CD4-positive, alpha-beta T cell treated with Interleukin-15 for 1 hour (primary cell): ENCODE measurements at places on chromosomes 16 and 17.

DNA sequence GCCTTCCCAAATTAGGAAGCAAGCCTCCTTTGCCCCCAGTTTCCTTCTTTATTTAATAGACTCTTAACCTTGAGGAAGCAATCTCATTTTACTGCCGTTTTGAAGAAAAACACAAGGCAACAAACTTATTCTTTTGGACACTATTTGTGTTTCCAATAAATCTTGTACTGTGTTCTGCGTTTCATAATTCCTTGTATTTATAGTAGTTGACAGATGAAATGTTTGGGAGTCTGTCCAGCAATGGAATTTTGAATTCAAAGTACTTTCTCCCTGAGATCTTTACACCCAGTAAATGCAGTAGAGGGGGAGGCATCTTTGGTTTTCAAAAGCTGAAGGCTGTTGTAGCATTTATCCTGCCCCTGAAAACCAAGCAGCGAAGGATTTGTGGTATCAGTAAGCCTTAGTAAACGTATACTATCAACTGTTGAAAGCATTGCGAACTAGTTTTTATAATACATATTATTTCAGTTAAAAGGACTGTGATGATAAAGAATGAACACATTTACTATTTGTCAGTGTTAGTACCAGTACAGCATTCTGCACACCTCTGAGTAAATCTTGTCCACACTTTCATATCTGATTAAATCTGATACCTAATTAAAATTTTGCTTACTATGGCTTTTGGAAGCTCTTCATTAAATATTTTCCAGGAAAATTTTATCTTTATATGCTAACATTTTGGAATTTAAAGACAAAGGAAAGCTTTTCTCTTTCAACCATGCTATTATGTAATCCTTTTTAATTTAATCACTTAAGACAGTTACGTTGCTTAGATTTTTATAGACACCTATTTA lies 83.1 kb downstream of the TNRC6C start:
- no peak for DNase-seq

DNA sequence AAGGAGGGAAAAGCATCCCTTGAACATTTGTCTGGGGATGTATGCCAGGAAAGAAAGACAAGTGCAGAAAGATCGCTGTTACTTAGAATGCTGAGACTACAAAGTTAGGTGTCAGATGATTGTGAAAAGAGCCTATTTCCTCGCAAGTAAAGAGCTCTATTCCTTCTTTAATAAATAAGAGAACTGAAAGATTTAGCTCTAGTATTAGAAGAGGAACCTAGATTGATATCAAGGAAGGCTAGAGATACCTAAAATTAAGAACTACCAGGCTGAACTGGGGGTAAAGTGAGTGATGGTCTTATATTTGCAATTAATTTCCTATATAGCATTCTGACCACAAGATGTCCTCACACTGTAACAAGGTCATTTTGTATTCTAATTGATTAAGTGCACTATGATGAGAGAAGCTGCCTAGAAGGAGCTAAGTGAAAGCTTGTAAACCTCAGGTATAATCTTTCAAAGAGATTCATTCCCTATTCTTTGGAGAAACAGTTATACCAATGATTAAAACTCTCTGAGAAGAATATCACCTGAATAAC lies 62.3 kb downstream of the SSH2 start:
- DNase-seq, result no peak

DNA sequence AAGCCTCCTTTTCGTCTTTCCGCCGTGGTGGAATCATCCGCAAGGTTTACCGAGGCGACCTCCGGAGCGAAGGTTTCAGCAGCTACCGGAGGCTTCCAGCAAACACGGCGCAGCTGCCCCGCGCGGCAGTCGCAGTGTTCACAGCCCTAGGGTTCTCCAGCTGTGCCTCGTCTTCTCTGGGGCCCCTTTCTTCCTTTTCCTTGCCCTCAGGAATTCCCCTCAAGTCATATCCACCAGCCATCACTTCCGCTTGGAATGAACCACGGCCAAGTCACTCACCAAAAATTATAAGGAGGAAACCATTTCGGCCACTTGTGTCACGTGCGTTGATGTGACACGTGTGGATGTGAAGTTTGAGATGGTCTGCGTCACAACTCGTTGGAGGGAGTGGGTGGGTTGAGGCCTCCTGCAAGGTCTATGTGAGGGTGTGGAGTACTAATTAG lies 636 bp upstream of the ERN1 start:
- peak; percentile 81 for DNase-seq

DNA sequence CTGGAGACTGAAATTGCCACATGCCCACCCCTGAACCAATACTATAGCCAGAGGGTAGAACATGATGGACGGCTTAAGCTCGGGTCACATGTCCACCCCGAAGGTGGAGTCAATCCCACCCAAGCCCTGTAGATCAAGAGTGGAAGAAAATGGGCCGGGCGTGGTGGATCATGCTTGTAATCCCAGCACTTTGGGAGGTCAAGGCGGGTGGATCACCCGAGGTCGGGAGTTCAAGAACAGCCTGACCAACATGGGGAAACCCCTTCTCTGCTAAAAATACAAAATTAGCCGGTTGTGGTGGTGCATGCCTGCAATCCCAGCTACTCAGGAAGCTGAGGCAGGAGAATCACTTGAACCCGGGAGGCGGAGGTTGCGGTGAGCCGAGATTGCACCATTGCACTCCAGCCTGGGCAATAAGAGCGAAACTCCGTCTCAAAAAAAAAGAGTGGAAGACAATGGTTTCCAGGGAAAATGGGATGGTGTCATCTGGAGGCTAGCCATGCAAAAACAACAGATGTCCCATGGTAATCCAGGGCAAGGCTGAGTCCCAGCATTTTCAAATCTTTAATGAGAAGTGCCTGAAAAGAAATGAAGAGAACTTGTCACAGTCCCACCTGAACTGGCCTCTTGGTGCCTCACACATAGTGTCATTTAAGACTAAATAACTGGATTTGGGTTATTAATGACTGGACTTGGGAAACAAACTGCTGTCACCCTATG lies 30.1 kb downstream of the CD300LF start:
- no peak for DNase-seq
